ENCODE measurements at places on chromosomes 16 and 17.
A peak's percentile ranks its signal among the peaks of the same experiment; 100 is the strongest.

DNA sequence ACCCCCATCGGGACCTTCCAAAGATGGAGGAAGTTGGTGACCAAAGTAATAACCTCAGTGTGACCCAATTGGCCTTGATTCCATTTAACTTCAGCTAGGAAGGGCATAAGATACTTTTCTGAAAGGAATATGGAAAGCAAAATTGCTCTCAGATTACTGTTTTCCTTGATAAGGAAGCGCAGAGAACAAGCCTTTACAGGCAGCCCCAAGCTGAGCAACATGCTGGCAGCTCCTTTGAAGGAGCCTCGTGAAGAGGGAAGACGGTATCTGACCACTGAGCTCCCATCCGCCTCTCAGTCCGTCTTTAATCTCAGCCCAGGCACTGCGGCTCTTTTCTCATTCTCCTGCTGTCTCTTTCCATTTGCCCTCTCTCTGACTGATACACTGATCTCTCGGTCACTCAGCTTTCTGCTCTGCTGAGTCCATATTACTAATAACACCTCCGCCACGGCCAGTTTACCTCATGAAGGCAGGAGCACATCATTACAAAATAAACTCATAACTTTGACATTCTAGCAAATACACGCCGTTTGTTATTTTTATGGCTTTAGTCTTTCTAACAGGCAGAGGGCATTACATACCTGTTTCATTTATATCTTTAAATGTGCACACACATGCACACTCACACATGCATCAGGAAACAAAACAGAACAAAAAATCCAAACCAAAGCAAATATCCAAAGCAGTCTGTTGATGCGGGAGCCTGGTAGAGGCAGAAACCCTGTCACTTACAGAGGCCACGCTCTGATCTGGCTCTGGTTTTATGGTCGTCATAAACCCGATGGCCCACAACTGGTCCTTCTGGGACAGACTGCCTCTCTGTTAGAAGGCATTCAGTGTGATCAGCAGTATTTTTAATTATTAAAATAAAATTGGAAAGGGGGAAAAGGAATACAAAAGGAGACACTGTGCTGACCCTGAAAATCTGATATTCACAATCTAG, 183.2 kb downstream of the AATF start:
- no peak for DNase-seq

DNA sequence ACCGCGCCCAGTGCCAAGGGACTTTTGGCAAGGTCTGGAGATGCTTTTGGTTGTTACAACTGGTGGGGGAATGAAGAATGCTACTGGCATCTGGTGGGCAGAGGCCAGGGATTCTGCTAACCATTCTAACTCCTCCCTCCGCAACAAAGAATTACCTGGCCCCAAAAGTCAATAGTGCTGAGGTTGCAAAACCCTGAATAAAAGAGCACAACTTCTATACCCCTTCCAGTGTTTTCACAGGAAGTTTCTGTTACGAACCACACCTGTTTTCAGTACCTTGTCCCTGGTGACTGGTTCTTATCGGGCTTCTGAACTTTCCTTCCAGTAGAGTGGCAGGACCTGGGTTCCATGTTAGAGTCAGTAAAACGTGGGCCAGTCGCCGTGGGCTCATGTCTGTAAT, 17.3 kb downstream of the ABAT start:
- no peak for DNase-seq

DNA sequence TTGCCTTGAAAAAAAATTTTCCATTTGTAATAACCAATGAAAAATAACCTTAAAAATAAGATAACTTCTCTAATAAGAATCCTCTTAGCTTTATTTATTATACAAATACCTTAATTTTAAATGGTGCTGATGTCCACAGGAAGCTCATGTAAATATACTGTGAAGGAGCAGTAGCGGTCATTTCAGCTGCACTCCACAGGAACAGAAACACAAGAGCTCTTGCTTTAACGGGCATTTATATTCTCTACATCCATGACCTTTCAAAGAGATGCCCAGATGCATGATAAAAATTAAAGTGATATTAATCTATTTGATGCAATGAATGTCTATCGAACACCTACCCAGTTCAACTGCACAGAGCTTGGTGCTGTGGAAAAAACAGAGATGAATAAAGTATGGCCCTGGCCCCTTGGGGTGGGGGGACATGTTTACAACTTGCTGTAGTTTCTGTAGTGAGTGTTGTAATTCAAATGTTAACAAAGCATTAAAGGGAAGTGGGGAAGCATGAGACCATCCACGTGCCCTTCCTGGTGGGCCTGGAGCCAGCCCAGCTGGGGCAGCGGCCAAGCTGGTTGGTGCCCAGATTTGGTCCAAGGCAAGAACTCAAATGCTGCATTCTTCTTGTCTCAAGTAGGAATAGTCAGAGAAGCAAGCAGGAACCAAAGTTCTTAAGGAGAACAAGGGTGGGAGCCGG, 47.9 kb downstream of the IQCK start:
- peak; percentile 70 for DNase-seq

- DNase-seq = no peak
Observed at GRCh38 chr17:4959261-4959965, 8.2 kb downstream of the SPAG7 start.

- no peak for DNase-seq
Observed at GRCh38 chr17:46943501-46944393, 20.8 kb downstream of the GOSR2 start.

GRCh38 chr17:4136373-4136772, 6.5 kb downstream of the ZZEF1 start:
- DNase-seq = no peak

- DNase-seq = no peak
Observed at GRCh38 chr16:48613061-48613957, 3.3 kb upstream of the N4BP1 start.

GRCh38 chr16:56862776-56863175, 2.2 kb upstream of the SLC12A3 start:
- no peak for DNase-seq

Data from tibial artery (tissue), 4 donors.